Lung (tissue), 17 donors: ENCODE measurements at places on chromosomes 5 and 9.

DNA sequence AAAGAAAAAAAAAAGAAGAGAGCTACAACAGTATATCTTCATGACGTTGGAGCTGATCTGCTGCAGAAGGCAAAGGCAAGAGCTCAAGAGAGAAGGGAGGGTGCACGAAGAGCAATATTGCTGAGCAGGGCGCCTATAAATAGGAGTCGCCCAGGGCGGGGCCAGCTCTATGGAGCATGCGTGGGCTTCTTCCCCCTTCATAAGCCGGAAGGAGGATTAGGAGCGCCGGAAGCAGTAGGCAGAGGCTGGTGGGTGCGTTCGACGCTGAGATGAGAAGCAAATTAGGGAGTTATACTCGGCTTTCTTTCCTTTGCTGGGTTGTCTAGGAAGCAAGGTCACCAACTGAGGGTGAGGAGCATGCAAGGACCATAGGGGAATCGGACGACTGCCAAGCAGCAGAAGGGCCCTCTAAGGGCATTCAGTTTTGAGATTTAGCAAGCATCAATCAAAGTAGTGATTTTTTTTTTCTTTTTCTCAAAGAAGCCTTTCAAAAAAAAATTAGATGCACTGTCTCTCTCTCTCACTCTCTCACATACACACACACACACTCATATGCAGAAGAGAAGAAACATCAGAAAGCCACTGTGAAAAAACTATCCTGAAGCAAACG, 496.7 kb downstream of the ENC1 start:
- DNase-seq = no peak

GRCh38 chr5:135221187-135221473, 177.9 kb downstream of the MACROH2A1 start:
- no peak for DNase-seq

DNA sequence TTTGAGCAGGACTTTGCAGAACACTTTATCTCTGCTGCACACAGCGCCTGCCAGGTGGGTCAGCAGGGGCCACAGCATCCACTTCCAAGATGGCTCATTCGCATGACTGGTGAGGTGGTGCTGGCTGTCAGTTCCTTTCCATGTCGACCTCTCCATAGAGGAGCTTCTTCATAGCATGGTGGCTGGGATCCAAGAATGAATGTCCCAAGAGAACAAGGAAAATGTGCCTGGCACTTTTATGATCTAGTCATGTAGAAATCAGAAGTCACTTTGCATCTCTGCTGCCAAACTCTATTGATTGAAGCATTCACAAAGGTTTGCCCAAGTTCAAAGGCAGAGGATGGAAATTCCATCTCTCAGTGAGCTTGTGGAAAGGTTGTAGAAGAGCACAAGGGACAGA, 85.0 kb downstream of the GALNT10 start:
- no peak for DNase-seq

DNA sequence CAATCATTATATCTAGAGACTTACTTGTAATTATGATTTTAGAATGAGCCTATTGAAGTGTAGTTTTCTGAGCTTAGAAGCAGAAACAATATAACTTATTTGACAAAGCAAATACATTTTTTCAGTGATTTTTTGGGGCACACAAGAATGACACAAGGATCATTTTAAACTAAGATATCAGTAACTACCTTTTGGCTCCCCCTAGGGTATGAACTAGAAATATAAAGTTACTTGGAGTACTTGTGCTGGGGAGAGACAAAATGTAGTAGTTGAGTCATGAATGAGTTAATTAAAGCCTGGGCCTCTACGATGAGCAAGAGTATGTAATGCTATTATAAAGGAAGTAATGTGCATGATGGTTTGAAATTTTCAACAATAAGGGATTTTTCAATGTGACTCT, 1244.1 kb upstream of the ACO1 start:
- DNase-seq = peak; percentile 18

DNA sequence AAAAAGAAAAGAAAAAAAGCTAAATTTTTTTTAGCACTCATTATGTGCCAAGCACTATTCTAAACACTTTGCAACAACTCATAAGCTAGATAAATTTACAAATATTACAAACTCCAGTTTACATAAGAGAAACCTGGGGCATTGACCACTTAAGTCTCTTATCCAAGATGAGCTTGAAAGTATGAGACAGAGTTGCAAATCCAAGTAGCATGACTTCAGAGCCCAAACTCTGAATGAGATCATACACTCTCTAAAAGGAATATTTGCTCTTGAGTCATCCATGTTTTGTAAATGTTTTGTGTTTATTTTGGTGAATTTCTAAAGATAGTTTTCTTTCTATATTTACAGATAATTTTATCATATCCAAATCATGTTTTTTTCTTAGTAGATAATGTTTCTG, 4.0 kb upstream of the SHOC1 start:
- no peak for DNase-seq

GRCh38 chr5:132439521-132440089, 51.0 kb downstream of the IRF1 start:
- peak; percentile 86 for DNase-seq

DNA sequence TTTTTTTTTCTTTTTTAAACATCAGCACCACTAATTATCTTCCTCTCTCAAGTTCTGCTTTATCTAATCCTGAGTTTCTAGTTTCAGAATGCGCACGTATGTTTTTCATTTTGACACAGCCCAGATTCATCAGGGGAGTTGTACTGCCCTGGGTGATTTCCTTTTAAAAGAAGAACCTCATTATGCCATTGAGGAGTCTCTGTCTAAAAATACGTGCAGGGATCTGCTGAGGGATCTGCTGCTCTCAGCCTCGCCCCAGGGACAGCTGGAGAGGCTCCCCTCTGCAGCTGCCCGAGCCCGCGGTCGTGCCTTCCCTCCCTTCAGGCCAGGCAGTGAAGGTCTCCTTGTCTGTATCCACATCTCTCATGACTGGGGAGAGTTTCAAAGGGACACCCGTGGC, 273.1 kb downstream of the ARHGEF28 start:
- no peak for DNase-seq

- peak; percentile 4 for DNase-seq
Measured at GRCh38 chr9:31304576-31304975, 1079.9 kb upstream of the ACO1 start.

DNA sequence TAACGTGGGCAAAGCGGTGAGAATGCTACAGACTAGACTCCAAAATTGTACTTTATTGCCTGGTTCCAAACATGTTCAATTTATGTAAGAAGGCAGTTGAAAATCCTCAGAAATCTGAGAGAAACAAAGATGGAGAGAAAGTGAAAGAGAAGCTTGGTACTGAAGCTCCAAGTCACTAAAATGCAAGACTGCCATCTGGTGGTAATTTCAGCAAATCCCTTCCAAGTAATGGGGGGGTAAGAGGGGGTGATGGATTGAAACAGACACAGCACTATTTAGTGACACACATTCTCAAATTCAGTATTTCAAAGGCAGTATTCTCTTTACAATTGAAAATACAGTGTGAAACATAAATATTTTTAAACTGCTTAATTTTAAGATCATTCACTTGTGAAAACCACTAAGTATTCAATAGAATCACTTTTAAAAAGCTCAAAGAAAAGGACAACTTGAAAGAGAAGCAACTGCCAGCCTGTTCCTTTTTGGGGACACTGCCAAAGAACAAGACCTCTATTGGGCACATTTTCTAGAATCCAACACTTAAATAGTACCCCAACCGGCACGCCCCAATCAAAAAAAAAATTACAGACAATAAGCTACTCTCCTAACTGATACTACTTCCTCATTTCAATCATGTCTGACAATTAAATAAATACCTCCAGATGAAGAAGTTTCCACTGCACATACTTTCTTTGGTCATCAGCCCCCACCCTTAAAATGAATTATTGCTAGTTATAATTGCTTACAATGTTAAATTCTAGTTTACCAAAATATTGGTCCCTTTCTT, 131.5 kb downstream of the AGTPBP1 start:
- DNase-seq = peak; percentile 81

GRCh38 chr5:133606835-133607234, 5.5 kb downstream of the FSTL4 start:
- DNase-seq = peak; percentile 23

GRCh38 chr9:83474631-83475030, 63.6 kb downstream of the FRMD3 start:
- DNase-seq = no peak

- DNase-seq = no peak
Measured at GRCh38 chr9:99778308-99778707, 43.4 kb upstream of the NR4A3 start.
